NAMALWA (cell line): ENCODE measurements at places on chromosomes 4 and X.

GRCh38 chrX:109843963-109844751 is 111.1 kb upstream of the ACSL4 start:
- no peak for DNase-seq

- DNase-seq: no peak
Measured at GRCh38 chr4:78781924-78782323, 5.8 kb downstream of the BMP2K start.

GRCh38 chr4:40455340-40455902 is 120.3 kb downstream of the CHRNA9 start:
- no peak for DNase-seq

GRCh38 chr4:181548873-181549575 is 694.2 kb upstream of the TENM3 start:
- no peak for DNase-seq

DNA sequence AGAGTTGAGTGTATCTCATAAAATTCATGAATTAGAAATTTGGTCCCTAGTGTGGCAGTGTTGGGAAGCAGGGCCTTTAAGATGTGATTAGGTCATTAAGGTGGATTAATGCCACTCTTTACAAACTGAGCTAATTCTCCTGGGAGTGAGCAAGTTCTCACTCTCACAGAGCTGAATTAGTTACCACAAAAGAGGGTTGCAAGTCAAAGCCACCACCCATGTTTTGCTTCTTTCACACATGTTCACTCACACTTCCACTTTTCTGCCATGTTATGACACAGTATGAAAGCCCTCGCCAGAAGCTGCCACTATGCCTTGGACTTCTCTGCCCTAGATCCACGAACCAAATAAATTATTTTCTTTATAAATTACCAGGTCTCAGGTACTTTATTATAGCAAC is 332.1 kb downstream of the ARAP2 start:
- peak; percentile 3 for DNase-seq

GRCh38 chrX:53085661-53086229 is 3.6 kb downstream of the TSPYL2 start:
- DNase-seq: no peak

DNA sequence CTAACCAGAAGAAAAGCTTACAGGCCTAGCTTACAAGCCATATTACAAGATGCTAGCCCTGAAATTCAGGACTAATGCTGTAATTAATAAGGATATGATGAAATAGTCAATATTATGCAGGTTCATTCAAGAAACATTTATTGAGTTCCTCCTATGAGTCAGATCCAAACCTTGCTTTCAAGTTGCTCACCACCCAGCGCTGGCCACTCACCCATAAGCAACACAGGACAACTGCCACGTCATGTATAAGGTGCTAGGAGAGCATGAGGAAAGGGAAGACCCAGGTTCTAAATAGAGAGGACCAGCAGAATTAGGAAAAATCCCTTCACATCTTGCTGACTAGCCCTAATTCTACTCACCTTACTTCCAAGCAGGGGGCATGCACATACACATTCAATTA is 23.3 kb downstream of the MAML3 start:
- no peak for DNase-seq

DNA sequence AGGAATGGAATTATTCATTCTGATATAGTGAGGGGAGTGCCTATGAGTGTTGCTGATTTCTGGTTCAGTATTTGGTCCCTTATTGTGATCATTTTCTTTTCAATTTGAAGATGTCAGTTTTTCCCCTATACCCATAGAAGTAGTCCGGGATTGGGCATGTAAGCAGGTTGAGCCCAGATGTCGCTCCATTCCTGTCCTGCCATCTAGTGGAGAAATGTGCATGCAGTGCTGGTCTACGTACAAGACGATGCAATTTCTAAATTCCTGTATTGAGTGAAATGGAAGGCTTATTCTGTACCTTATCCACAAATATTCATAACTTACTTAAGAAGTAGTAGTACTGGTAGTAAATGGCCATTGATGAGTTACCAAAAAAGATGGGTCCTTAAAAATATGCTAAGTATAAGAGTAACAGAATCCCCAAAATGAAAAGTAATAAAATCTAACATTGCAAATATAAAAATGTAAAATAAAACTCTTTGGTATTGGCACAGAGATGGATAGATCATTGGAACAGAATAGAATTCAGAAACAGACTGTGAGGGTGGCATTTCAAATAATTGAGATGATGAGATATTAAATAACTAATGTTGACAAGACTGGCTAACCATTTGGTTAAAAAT is 60.9 kb downstream of the UGT8 start:
- DNase-seq: peak; percentile 82

DNA sequence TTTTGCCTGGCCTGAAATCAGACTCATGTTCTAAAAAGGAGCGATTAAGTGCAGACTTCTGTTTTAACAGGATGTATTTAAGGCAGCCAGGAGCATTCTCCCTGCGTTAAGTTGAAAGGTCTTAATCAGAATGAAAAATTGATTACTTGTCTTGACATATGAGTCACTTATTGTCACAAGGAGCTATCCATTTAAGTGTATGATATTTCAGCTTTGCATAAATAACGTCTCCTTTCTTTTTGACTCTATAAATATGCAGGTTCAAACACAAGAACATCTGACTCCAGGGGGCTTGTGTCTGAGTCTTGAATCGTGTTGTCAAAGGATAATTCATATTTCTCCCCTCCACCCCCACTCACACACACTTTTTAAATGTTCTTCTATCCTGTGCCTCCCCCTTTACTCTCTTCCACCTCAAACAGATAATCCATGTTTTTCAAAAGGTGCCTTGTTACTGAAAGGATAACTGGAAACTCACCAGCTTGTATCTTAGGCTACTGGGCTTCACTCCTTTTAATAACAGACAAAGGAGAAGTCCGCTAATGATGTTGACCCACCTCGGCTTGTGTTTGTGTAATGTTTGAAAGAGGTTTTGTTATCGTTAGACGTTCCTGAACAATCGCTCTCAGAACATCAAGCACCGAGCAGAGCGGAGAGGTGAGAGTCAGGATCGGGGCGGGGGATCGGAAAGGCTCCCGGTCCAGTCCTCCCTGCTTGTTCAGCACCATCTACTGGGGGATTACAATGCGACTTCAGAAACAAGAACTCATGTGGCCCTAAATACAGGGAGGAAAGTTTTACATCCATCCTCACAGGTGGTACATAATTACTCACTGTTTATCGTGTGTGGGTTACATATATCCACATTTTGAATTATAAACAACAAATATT is 107.5 kb upstream of the RPL34 start:
- DNase-seq: no peak

DNA sequence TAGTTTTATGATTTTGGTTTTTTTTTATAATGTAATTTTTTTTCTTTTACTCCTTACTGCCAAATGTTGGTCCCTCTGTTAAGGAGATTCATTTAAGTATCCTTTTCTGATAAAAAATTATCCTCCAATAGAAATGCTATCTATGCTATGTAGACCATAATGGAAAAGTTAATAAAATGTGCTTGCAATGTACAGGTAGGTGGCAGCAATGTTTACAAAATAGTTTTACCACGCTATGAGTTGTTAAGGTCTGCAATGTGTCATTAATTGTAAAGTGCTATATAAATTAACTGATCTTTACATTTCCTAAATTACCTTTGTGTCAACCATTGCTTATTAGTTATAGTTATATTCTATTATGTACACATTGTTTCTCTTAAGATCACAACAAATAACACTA is 3.8 kb upstream of the CENPC start:
- peak; percentile 77 for DNase-seq
